Urothelium cell line (cell line): ENCODE measurements at places on chromosomes 2 and 18.

- peak; percentile 33 for DNase-seq
Observed at GRCh38 chr2:120856421-120856862, 120.8 kb downstream of the GLI2 start.

DNA sequence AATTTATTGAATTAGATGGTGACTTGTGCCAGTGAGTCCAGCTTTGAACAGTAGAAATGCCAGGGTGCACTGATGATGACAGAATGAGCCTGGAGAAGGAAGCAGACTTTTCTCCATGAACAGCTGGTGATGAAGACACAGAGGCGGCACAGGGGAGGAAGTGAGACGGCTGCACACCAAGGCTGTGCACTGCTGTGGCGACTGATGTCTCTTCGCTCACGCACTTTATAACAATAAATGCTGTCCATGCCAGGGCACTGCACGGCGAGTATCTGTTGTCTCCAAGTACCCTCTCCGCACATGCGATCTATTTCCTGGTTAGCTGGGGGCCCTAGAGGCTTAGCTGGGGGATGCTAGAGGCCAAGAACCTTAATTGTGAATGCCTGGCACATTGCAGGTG, 175.2 kb downstream of the TMEM200C start:
- no peak for DNase-seq

GRCh38 chr2:54574860-54575247, 118.7 kb downstream of the SPTBN1 start:
- no peak for DNase-seq

- no peak for DNase-seq
Observed at GRCh38 chr2:13308989-13309388, 592.3 kb downstream of the TRIB2 start.

GRCh38 chr2:205865905-205866441, 183.7 kb downstream of the NRP2 start:
- DNase-seq, result peak; percentile 25

DNA sequence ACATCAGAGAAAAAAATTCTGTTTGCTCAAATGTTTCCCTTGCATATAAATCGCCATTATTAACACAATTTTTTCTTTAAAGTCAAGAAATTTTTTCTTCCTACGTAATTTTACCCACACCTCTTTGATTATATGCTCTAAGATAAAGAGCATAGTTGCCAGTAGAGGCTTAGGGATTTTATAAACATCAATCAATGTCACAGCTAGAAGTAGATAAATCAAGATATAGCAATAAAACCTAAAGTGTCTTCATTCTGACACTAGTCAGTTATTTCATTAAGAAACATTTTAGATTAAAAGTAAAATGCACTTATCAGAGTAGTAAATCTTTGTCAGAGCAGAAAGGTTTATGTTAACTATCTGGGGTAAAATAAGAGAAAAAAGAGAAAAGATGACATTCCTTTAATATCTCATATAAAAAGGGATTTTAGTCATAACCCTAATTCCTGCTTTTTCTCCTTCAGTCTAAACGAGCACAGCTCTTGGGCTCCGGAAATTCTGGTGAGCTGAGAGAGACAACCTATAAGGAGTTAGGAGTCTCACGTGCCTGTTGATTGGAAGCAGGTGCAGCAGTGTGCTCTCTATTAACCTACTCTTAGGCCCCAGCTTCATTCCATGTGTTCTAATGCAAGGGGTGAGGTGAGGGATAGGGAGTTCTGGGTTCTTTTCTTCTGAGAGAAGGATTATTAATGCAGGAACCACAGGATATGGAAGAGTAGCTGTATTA, 172.4 kb upstream of the GULP1 start:
- no peak for DNase-seq

DNA sequence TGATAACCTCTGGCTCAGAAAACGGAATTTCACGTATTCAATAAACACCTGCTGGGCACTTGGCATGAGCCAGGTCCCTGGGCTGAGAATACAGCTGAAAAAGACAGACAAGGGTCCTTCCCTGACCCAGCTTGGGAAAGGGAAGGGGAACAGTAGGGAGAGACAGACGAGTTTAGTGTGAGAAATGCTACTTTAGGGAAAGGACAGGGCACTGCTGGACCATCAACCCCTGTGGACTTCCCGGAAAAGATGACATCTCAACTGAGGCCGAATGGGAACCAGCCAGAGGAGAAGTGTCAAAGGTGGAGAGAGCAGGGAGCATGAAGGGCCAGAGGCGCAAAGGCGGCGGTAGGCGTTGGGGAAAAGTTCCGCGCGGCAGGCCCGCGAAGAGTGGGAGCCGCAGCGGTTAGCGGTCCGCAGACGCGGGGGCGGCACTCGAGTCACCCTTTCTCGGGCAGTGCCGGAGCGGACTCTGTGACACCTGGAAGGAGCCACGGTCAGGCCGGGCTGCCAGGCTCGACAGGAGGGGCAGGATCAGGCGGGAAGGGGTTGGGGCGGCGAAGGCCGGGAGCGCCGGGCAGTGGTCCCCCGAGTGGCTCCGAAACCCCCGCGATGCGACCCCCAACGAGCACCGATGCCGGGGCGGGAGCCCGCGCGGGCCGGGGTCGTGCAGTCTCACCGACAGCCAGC, 519 bp downstream of the TEX261 start:
- peak; percentile 36 for DNase-seq
